ENCODE measurements at places on chromosomes 5 and 9. TPM values are rescaled to one million over a fixed set of nuclear protein-coding genes. Genes with fewer than 3 reads are reported as not detected.

DNA sequence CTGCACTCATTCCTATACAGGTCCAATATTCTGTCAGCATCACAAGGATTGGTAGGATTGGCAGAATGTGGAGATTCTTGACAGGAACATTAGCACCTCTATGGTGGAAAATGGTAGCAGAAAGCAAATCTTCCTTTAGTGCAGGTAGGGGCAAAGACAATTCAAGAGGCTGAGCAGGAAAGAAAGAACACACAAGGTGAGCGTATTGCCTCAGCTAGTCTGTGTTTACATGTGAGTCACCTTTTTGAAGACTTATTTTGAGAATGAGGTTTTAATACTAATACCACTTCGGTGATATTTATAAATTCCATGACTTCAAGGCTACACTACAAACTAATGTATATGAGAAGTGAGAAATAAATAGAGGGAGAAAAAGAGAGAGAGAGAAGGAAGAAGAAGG is 717.0 kb downstream of the BRINP1 start:
- no peak for DNase-seq

- DNase-seq = no peak
Observed at GRCh38 chr9:134287591-134288491, 38.4 kb upstream of the RXRA start.

The RFESD gene
- total RNA-seq = 9.8 TPM

- no peak for DNase-seq
Observed at GRCh38 chr9:120734607-120735410, 20.5 kb upstream of the MEGF9 start.

GRCh38 chr9:125295657-125296056 is 34.0 kb downstream of the GAPVD1 start:
- no peak for DNase-seq

Measured in lower leg skin (tissue), 4 donors.